ENCODE measurements at places on chromosomes 12 and 14.

DNA sequence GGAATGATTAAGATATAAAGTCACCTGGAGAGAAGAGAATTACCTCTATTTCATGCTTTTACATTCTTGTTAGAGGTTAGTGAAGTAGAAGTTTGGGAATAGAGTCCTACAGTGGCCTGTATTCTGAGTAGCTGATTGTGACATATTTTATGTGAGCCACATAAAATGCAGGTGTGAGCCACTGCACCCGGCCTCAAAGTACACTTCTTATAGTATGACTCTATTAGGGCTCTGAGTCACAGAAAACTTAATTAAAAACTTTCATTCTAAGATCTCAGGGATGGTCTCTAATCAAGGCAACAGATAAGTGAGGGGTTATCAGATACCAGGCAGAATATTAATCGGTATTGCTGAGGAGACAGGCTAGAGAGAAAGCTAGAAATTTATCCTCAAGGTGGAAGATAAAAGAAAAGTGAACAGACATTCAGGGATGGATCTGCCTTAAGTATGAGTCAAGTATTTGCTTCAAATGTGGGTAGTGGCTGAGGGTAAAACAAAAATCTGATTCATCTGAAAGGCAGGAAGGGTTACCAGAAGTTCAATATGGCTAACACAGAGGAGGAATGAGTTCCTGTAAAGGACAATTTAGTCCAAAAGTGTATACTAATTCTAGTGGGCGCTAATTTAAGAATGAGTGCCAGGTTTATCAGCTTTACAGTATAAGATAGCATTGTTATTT lies 5.5 kb upstream of the G2E3 start:
- no peak for DNase-seq

DNA sequence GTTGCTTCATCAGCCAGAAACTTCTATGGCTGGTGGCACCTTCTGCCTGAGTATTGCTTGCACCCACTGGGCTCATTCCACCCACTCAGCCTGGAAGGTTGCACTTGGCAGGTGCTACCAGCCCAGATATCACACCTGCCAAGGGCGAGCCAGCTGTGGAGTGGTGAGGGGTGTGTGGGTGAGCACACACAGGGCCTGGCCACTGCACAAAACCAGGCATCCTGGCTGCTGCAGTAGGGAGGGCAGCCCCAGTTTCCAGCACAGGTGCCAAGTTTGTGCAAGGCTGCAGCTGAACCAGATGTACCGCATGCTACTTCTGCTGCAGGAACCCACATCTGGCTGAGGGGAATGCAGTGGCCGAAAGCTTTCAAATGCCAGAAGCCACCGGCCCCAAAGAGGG lies 1147.8 kb downstream of the FSCB start:
- no peak for DNase-seq

- no peak for DNase-seq
These were observed 33.2 kb downstream of the RPH3A start for GRCh38 chr12:112824701-112825100.

GRCh38 chr12:130177635-130178242 lies 15.5 kb downstream of the FZD10 start:
- DNase-seq, result no peak

GRCh38 chr14:34875031-34875922 lies at the start of gene BAZ1A:
BAZ1A (minus strand) TSS chr14:34875360; CDS start chr14:34874604, 756 bp downstream.
- no peak for DNase-seq

- no peak for DNase-seq
These were observed 393.3 kb upstream of the RPL10L start for GRCh38 chr14:47044841-47045240.

Measured in retinal pigment epithelial cell (primary cell).